ENCODE measurements at places on chromosomes 3 and 15.
A peak's percentile ranks its signal among the peaks of the same experiment; 100 is the strongest.

GRCh38 chr3:161107311-161107710 lies 2.2 kb upstream of the B3GALNT1 start:
- DNase-seq: no peak

GRCh38 chr15:52797625-52798501 lies 7.7 kb upstream of the ONECUT1 start:
- DNase-seq: no peak

DNA sequence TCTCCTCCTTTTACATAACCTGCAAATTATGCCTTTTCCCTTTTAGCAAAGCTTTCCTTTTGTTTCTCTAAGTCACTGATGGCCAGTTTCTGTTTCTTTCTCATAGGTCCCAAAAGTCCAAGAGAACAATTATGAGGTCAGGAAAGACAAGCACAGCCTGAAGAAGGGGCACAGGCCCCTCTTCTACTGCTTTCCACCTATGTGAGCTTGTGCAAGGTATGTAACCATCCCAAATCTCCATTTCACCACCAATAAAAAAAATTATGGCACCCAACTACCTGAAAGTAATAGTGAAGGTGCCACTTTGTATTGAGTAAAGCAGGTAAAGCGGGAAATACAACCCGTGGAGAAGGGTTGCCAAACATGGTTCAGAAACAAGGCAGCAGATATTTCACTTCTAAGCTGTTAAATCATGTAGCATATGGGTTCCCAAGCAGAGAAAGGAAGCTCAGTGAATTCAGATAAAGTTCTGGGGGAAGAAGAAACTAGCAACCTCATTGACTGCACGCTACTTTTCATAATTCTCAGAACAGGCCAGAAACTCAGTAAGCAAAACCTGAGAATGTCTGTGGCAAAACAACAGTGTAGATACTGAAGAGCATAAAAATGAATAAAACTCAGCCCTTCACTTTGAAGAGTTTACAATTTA lies 4.2 kb downstream of the PLOD2 start:
- DNase-seq: no peak

DNA sequence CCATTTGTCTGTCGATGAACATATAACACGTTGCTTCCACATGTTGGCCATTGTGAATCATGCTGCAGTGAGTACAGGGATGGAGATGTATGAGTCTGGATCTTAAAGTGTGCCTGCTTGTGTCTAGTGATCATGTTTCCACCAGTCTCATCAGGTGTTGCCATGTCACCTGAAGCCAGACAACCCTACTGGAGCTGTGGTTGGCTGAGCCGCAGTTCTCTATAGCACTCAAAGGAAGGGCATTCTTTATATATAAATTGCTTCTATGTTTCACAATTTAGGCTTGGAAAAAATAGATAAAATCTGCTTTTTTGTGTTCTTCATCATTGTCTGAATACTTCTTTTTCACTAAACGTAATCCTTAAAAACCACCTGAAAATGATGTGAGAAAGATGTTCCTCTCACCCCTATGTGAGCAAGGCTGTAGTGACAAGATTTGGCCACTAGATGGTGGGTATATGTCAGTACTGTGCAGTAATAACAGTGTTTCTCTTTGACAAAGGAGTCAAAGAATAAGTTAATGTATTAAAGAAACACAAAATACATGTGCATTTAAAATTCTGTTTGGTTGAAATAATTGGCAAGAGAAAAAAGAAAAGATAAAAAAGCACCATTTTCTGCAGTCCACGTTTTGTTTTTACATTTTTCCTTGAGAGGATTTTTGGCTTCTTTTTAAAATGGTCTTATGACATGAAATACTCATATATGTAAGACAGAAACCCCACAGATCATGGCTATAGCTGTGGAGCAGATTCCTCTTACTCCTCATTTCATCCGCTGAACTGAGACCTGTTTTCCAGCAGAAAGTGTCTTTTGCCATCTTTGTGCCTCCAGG lies 394.5 kb upstream of the DPPA4 start:
- peak; percentile 20 for DNase-seq

DNA sequence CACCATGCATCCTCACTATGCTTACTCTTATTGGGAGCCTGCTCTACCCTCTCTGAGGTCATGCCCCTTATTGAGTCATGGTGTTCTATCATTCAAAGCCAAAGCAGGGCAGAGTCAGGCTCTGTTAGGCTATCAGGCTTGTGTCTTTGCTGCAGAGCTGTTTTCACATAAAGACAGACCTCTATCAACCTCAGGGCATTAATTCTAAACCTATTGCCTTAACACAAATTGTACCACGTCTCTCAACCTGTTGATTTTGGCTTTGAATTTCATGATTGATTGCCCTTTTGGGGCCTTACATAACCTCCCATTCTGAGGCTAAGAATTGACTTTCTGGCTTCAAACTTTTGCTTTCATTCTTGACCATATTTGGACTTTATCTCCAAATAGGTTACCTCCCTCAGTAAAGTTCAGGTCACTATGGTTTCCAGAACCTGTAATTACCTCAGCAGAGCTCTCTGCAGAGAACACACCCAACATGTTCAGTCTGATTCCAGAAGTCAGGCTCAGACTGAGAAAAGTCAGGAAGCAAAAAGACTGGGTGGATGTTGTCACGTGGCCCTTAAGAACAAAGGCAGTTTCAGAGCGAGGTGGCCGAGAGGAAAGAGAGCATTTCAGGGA lies 221.4 kb upstream of the NANOGP8 start:
- DNase-seq: no peak

- DNase-seq: no peak
Measured at GRCh38 chr3:130688697-130689470, 57.7 kb downstream of the PIK3R4 start.

DNA sequence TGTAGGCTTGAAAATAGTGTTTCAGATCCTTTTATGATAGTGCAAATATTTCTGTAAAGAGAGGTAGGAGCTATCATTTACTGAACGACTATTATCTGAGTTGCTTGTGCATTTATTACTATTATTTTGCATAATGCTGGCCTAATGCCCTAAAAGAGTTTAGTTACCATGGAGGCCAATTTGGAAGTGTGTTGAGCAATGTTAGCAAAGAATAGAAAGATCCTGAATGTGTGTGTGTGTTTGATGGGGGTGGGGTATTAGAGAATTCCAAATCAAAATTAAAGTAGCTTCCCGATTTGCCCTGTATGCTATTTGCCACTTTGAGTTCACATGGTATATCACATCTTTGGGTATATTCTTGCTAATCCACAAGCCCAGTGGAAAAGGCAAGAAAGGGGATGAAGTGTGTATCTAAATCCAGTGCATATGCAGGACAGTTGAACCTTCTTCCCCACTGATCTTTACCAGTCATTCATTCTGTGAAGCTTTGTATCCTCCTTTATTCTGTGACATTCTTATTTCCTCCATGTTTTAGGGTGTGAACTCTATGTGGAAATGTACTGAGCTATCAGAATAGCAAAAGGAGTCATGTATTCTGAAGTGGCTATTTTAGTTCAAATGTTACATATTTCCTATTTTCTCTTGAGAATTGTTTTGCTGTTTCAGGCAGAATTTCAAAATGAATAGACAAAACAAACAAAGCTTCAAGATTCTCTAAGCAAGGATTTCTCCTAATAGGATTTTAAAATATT lies 45.7 kb upstream of the PLSCR5 start:
- DNase-seq: no peak

DNA sequence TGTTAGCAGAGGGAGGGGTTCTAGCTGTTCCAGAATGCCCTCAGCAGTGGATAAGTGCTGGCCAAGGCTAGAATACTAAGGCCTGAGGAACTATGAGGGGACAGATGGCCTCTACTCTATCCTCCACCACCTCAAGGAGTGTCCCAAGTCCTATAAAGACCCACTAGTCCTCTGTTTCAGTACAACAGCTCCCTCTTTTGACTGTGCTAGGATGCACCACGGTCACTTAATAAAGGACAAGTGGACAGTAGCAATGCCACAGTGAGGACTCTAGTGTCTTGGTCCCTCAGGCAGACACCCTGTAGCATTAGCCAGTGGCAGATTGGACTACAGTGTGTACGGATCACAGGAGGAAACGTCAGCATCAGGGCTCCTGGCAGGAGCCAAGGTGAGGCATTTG lies 171.8 kb upstream of the PROK2 start:
- DNase-seq: no peak

DNA sequence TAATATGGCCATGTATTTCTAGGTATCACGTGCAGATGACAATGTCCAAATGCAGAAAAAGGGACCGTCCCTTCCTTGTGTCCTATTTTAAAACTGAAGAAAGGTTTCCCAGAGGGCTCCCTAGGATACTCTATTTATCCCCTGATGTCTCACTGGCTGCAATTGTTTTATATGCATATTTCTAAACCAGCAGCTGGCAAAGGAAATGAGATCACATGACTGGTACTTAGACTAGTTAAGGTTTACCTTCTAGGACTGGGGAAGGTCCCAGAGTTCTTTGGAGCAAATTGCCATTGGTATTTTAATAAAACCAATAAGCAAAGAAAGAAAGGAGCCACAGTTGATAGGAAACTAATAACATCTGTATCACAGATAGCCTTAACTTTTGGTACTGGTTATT lies 29.5 kb downstream of the GTF2E1 start:
- no peak for DNase-seq

- DNase-seq: no peak
Measured at GRCh38 chr15:77840991-77841775, 208.5 kb upstream of the LINGO1 start.

- peak; percentile 13 for DNase-seq
Measured at GRCh38 chr3:9397906-9398699, 688 bp downstream of the SETD5 start.

DNA sequence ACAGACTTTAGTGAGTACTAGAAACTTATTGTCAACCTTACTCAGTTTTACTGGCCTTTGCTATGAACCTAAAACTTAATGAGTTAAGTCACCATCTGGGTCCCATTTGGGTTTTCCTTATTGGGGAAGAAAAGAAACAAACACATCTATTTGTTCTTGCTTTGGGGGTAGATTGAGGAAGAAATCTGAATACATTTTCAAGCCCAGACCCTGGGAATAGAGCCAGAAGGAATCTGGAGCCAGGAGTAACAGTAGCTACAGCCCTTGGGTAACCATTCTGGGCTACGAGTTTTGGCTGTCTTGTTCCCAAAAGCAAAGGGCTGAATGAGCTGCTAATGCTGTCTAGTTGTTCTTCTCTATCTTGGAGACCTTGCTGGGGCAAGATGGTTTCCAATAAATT lies 16.5 kb downstream of the SLC12A1 start:
- no peak for DNase-seq

- DNase-seq: no peak
Measured at GRCh38 chr3:72942427-72942826, 54.2 kb upstream of the PPP4R2 start.

GRCh38 chr15:50676799-50677483 lies 9.7 kb downstream of the TRPM7 start:
- DNase-seq: no peak

DNA sequence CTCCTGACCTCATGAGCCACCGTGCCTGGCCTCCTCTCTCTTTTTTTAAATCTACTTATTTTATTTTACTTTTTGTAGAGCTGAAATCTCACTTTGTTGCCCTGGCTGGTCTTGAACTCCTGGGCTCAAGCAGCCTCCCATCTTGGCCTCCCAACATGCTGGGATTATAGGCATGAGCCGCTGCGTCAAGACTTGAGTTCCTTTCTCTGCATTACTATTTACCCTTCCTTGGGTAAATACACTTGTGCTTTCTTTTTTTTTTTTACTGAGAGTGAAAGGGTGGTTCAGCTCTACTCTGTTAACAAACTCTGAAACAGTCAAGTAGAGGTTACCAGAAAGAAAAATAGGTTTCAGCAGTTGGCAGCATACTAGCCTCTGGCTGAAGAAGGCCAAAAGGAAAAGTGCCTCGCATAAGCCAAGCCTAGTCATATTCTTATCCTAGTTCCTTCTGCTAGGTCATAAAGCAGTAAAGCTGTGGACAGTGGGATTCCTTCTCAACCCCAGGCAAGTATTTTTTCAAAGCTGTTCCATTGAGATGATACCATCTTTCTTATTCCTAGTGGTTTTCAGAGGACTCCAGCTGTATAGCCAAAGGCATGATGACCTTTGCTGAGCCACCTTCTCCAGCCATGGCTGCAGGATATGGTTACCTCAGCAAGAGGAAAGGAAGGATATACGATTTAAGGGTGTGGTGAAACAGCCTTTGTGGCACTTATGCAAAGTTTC lies 135.1 kb downstream of the RBPMS2 start:
- no peak for DNase-seq

- DNase-seq: no peak
Measured at GRCh38 chr3:123282461-123282860, 80.7 kb downstream of the SEC22A start.

DNA sequence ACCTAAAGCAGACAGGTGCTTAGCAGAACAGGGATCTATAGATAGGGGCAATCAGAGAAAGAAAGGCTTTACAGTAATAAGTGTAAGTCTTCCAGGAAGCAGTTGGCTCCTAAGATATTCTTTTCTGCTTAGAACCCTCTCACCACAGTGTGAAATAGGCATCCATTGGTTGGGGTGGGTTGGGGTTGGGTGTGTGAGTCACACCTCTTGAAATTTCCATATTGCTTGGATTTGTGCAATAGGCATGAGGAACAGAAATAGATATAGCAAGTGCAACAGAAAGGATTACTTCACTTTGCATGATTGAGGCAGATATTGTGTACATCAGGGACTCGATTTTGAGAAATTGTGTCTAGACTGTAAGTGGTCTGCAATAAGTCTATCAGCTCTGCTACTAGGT lies 200.1 kb upstream of the GAP43 start:
- no peak for DNase-seq

DNA sequence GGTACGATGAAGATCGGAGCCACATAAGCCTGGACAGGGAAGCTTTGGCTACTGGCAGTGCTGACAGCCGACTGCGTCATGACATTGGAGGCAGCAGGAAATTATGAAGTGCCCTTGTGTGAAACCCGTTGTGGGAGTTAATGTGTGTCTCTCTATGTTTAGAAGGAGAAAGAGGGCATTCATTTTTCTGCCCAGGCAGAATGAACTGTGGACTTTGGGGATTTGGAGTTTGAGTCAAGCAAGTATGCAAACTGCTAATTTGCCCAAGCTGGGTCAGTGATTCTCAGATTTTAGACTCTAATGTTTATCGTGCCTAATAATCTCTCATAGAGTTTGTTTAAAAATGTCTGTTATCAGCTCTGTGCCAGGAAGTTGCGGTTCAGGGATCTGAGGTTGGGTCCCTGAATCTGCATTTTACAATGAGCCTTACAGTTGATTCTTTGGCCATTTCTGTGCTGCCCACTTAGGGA lies 5.6 kb downstream of the CTXND1 start:
- no peak for DNase-seq

DNA sequence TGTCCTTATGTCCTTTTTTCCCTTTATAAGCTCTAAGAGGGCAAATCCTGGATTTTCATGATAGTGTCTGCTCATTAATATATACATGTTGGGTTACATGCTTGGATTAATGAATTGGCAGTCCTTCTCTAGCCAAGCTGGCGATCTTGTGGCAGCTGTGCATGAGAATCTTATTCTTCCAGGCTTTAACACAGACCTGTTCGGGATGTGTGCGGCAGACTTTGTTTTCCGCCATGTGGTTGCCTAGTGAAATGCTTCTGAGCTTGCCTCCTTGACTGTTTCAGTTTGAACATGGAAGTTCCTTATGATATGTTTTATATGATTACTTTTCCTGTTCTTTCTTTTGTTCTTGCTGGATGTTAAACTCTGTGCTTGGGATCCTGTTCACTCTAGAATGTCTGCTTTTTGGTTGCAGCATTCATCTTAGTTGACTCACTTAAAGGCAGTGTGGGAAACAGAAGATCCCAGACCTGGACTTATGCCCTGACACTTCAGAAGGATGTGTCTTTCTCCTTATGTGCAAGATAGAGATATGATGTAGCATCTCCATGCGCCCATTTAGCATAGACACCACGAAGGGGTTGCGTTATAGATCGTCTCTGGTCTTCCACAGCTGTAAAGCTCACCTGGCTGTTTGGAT lies 7.2 kb downstream of the CHCHD6 start:
- DNase-seq: no peak

- DNase-seq: no peak
Measured at GRCh38 chr3:184380627-184381260, 890 bp downstream of the CHRD start.

- DNase-seq: no peak
Measured at GRCh38 chr3:95752199-95752598, 1062.2 kb upstream of the EPHA6 start.

Data from progenitor cell of endocrine pancreas (in vitro differentiated cells).